Activated CD4-positive, alpha-beta T cell treated with anti-CD3 and anti-CD28 coated beads for 48 hours (primary cell): ENCODE measurements at places on chromosomes 16 and 17.

GRCh38 chr17:59845595-59846393 is 46.9 kb downstream of the TUBD1 start:
- peak; percentile 59 for DNase-seq

GRCh38 chr16:569445-570254 is at the start of gene PIGQ:
TSS of gene PIGQ (plus strand) at chr16:569968. CDS start at chr16:574075, 4,107 bp downstream.
- peak; percentile 72 for DNase-seq

- no peak for DNase-seq
Measured at GRCh38 chr16:11450136-11450535, 104.9 kb downstream of the RMI2 start.

DNA sequence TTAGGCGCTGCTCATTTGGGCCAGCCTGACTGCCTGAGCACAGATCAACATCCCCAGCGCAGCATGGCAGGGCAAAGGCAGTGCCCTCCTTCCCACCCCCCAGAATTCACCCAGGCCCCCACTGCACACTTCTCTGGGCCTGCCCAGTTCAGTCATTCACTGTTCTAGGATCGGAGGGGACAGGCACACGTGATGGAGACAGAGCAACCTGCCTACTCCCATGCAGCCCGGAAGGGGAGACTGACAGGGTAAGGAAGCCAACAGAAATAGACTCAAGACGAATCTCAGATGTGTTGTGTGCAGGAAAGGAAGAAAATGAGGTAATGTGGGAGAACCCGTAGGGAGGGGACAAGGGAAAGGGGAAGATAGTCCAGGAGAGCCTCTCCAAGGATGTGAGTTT is 59.2 kb upstream of the LYRM9 start:
- DNase-seq = no peak

GRCh38 chr16:57516176-57516725 is 20.1 kb downstream of the CCDC102A start:
- DNase-seq = no peak

GRCh38 chr16:5510819-5511370 is 413.3 kb upstream of the EEF2KMT start:
- DNase-seq = no peak

DNA sequence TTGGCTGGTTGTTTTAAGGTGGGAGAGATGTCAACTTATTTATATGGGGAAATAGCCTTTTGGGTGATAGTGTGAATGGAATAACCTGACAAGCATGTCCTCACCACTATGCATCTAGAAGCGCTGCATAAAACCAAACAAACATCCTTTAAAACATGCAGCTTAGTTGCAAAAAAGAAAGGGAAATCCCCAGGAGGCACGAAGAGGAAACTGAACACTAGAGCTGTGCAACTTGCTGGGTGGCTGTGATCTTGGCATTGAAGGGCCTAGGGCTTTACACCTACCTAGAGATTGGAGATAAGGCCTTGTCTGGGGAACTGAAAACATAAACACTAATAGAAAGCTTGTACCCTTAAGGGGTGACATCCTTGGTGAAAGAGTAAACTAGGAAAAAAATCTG is 7.3 kb downstream of the C16orf54 start:
- DNase-seq = peak; percentile 39

- no peak for DNase-seq
Measured at GRCh38 chr17:28425206-28425605, 19.2 kb upstream of the SLC46A1 start.

- no peak for DNase-seq
Measured at GRCh38 chr16:67957622-67958021, 10.8 kb downstream of the SLC12A4 start.

GRCh38 chr17:44595216-44595775 is 38.0 kb downstream of the FZD2 start:
- DNase-seq = no peak

GRCh38 chr17:27486741-27487140 is 30.5 kb downstream of the KSR1 start:
- DNase-seq = no peak

- no peak for DNase-seq
Measured at GRCh38 chr16:68397710-68398201, 50.6 kb downstream of the SMPD3 start.

DNA sequence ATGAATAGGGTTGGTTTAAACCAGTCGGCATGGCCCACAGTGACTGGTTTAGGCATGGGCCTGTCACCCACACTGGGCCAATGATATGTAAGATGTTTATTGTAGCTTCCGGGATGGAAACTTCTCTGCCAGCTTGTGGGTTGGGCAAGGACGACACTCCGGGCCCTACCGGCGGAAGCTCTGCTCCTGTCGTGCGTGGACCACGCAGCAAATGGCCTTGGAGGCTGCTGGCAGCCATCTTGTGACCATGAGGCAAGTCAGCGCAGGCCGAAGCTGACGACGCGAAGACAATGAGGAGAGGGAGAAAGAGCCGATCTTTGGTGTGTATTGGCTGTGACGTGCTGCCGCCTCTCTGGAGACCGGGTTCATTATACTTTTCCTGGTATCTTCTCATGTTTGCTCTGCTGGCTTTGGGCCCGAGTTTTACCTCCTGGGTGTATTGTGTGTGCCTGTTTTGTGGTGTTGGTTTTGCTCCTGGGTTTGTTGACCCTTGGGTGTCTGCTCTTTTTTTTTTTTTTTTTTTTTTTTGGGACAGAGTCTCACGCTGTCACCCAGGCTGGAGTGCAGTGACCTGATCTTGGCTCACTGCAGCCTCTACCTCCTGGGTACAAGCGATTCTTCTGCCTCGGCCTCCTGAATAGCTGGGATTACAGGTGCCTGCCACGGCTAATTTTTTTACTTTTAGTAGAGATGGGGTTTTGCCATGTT is 15.4 kb downstream of the SLC25A10 start:
- no peak for DNase-seq

DNA sequence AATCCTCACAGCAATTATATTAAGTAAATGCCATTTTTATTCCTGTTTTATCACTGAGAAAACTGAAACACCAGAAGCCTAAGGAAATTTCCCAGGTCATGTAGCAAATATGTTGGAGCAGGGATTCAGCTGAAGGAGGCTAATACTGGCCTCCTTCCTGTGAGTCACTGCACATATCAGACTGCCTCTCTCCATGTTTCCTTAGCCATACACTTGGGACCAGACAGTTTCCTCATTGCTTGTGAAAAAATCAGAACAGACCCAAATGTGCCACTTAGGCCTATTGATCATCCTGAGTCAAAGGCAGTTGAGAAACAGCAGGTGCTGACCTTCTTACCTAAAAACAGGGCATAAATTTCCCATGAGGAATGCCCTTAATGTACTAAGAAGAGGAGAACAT is 18.9 kb upstream of the ELAC2 start:
- DNase-seq = no peak

- DNase-seq = no peak
Measured at GRCh38 chr16:30979170-30980022, 5.6 kb upstream of the HSD3B7 start.

DNA sequence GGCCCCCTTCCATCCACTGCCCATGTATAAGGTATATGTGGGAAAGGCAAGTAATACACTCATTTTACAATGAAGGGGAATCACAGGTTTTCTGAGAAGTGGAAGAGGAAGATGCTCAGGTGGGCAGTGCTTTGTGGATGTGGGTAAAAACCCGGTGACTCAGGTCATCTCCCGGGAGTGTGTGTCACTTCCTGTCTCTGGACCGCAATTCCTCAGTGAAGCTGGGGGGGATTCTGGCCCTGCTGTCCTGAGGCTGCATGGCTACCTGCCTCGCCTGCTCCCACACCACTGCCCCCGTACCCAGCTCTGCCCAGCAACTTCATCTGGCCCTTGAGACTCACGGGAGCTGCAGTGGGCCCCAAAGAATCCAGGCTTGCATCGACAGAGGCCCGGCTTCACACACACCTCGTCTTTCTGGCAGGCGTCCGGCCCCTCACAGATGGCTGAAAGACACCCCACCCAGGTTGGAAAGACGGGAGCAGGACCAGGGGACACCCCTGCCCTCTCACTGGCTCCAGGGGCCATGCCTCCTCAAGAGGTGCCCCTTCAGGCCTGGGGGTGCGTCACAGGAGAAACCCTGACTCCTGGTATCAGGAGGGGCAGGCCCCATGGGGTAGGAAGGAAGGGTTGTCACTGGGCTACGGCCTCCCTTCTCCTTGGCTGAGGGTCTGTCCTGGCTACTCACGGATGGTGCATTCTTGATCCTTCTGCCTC is 882 bp downstream of the SCARF1 start:
- DNase-seq = peak; percentile 61

GRCh38 chr16:70561623-70562022 is 38.0 kb downstream of the SF3B3 start:
- DNase-seq = no peak

- no peak for DNase-seq
Measured at GRCh38 chr17:56912105-56912999, 1.5 kb downstream of the TRIM25 start.

GRCh38 chr17:61261001-61261637 is 138.5 kb upstream of the TBX2 start:
- no peak for DNase-seq

DNA sequence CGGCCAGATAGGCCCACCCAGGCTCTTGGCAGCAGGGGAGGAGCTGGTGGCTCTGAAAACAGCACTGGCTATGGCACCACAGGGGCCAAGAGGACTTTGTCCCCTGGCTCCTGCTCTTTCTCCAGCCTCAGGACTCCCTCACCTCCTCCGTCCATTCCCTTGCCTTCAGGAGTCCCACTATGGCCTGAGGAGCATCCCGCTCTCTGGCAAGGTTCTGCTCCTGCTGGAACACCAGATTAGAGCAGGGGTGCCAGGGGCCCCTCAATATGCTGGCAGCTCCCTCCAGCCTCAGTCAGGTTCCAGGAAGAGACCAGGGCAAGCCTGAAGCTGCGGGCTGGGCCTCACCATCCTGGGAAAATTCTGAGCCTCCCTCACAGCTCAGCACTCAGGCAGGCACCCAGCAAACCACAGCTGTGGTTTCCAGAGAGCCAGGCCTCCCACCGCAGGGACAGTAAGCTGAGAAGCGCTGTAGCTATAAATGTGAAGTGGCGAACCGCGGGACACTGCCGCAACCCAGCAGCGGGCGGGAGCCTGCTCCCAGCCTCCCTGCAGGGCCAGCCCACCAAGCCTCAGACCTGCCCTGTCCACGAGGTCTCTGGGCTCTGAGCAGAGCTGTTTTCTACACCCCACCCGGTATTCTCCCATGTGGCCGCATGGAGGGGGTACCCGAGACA is 25.7 kb downstream of the C17orf100 start:
- DNase-seq = no peak

DNA sequence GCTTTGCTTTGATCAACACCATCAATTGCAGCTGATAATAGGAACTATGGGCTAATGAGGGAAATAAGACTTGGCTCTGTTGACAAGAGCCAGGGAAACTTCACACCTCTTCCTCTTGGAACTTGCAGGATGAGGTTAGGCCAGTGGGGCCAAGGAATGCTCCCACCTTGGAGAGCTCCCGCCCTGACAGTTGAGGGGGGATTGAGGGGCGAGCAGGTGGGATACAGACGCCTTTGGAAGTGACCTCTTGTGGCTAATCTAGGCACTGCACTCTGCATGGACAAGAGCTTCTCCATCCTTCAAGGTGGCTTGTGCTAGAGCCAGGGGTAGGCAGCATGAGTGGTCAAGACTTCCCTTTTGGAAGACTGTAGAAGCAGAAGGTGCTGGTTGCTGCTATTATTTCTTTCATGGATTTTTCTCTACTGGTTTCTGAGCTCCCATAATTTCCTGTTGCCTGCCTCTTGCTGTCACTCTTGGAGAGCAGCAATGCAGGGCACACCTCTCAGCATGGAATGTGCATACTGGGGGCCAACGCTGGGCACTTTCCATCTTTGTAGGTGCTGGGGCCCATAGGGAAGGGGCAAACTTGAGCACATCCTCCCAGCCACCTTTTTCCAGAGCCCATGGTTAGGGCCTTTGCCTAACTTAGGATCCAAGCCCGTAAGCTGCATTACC is 2.3 kb upstream of the PHF12 start:
- DNase-seq = peak; percentile 56

- DNase-seq = no peak
Measured at GRCh38 chr16:70653406-70653805, 7.0 kb downstream of the IL34 start.

GRCh38 chr17:81440511-81441244 is 45.4 kb downstream of the BAHCC1 start:
- peak; percentile 49 for DNase-seq

DNA sequence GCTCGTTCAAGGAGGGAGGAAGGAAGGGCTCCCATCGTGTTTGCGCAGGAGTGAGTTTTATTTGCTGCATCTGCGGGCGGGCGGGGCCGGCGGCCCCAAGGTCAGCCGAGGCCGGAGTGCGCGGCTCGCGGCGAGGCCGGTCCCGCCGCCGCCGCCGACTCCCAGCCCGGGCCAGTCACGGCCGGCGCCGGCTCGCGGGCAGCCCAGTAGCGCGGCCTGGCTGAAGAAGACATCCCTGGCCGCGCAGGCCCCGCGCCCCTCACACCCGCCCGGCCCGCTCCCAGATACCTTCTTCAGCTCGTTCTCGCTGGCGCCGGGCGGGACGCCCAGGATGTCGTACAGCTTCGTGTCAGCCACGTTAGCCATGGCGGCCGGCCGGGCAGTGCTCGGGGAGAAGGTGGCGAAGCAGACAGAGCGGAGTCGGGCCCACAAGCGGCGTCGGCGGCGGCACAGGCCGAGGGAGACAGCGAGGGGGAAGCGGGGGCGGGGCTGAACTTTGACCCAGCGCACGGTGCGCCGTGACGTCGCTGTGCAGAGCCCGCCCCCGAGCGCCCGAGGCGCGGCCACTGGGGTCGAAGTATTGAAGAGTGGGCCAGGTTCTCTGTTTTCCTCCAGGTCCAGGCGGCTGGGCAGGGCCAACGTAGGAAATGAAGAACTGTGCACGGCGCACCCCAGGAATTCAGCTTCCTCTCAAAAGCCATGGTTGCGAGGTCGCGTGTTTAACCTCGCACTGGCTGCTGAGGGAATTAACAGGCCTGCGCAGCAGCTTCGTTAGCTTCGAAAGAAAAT is at the start of gene DNAJA2:
Gene DNAJA2, minus strand, starts transcription at position 468 of the 789 bp plus-strand sequence. Its CDS starts 102 bp downstream, at position 366.
- DNase-seq = peak; percentile 96

- DNase-seq = peak; percentile 11
Measured at GRCh38 chr16:78310990-78311561, 211.6 kb downstream of the WWOX start.

DNA sequence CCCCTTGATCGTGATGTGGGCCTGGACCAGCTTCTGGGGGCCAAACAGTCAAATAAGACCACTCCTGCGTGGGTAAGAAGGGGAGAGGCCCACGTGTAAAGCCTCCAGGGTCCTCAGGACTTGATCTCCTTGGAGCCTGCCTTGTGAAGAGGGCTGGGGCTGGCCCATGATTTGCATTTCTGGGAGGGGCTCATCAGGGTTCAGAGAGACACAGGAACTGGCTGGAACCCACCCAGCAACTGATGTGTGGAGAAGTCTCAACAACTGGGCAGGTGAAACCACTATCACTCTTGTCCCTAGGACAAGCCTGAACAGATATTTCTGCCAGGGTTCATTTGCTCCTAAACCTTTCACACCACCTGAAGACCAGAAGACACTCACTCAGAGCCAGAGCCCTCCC is 214.7 kb downstream of the ZNF423 start:
- DNase-seq = no peak

- no peak for DNase-seq
Measured at GRCh38 chr16:86806838-86807351, 228.5 kb downstream of the FOXL1 start.

DNA sequence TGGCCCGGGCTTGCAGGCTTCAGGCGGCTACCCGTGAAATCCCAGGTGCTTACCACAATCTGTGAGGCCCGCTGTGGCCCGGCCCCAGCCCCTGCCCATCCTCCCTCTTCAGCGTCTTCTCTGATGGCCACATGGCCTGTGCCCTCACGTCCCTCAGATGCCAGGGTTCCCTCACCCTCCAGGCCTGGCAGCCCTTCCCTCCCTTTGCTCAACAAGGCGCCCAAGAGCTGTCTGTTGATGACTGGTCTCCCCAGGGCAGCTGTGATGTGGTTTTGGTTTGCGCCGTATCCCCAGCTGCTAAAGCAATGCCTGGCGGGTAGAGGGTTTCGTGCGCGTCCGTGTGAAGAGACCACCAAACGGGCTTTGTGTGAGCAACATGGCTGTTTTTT is 35.1 kb downstream of the PMM2 start:
- DNase-seq = no peak

GRCh38 chr17:49003557-49004511 is 6.6 kb downstream of the IGF2BP1 start:
- peak; percentile 12 for DNase-seq
